Caki2 (cell line): ENCODE measurements at places on chromosomes 16 and 17.

- no peak for DNase-seq
Measured at GRCh38 chr16:87498324-87499188, 5.7 kb upstream of the ZCCHC14 start.

- DNase-seq, result no peak
Measured at GRCh38 chr17:65538675-65539529, 22.5 kb downstream of the AXIN2 start.

- DNase-seq, result no peak
Measured at GRCh38 chr17:34370997-34371395, 8.0 kb upstream of the CCL1 start.

- DNase-seq, result no peak
Measured at GRCh38 chr16:27582883-27583282, 32.9 kb downstream of the KATNIP start.

GRCh38 chr16:6775712-6776111, 556.9 kb upstream of the RBFOX1 start:
- no peak for DNase-seq

GRCh38 chr17:48155889-48156611, 48.5 kb downstream of the SNX11 start:
- DNase-seq, result no peak

DNA sequence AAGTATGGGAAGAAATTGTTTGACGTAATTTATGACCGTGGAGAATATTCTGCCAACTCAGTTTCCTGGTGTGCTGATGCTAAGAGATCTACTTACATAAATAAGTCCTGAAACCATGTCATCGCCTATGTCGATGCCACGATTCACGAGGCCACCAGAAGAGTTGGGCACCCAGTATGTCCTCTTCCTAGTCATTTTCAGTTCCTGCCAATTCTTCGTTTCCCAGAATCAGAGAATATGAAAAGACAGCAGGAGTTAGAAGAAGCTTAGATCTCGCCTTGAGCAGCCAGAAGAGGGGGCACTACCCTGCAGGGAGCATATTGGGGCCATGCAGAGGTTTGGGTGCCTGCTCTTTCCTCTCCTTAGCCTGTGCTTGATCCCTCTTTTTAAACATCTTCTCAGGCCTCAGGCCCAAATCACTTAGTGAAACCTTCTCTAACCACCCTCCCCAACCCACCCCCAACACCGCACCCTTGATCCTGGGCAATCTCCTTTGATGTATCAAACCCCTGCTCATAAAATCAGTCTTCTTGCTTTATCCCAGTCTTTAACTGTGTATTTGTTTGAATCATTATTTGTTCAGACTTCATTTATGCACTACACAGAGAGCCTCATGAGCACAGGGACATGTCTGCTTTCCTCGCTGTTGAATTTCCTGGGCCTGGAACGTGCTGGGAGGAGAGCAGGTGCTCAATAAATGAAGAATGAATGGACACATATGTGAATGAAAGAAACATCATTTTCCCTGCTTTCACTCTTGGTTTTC, 12.2 kb upstream of the LONP2 start:
- DNase-seq, result no peak

DNA sequence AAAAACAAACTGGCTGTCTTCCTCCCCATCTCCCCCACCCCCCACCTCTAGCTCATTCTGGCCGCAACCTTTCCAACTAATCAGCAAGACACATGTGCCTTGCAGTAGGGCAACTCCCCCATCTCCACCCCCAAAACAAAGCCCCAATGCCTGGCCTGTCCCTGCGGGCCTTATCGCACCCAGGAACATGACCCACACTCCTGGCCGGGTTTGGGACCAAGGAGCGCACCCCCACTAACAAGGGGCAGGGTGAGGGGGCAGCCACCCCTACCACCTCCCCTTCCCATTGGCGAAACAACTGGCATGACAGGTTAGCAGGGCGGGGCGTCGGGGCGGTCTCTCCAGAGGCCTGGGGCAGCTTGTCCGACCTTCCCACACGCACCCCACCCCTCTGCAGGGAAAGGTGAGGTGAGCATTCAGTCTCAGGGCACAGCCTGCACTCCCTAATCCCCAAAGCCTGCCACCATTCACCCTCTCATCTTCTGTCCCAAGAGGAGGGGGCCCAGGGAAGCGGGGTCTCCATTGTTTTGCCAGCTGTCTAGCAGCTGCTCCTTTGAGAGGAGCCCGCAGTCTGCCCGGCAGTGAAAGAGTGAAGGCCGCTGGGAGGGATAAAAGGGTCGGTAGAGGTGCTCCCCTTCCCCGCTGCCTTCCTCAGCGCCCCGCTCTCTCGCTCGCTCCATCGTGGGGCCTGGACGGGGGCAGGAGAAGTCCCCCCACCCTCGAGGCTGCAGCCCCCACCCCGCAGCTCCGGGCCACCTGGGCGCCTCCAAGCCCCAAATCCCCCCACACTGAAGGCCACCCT, 765 bp downstream of the MYO18A start:
- DNase-seq, result peak; percentile 37

GRCh38 chr17:78634154-78634553, 57.0 kb upstream of the DNAH17 start:
- DNase-seq, result no peak

DNA sequence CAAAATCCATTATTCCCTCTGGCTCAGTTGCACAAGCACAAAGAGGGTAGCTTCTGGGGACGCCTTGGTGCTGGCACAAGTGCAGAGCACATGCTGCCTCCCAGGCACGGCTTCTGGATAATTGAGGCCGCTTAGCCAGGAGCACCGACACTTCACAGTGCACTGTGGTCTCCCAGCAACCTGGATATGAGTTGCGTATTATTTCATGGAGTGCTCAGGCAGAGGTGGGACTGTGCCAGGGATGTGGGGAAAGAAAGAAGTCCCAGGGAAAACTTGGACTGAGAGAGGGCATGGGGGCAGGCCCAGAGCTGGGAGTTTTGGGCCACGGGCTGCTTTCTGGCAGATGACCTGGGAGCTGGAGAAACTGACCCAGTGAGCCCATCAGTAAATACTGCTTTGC, 37.5 kb downstream of the MPRIP start:
- DNase-seq, result no peak

DNA sequence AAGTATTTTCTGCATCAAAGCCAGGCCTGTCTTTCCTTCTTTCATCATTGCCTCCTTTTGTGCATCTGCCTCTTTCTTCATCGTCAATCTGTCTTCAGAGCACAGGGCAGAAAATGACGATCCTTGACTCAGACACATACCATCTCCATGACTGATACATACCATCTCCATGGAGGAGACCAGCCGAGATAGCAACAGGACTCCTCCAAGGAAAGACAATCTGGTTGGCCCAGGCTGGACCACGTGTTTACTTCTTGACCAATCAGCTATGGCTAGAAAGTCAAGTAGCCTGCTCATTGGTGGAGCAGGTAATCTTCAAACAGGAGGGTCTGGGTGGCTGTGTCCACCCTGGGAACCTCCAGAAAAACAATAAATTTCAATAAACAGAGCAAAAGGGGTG, 164.6 kb downstream of the CPPED1 start:
- peak; percentile 41 for DNase-seq

DNA sequence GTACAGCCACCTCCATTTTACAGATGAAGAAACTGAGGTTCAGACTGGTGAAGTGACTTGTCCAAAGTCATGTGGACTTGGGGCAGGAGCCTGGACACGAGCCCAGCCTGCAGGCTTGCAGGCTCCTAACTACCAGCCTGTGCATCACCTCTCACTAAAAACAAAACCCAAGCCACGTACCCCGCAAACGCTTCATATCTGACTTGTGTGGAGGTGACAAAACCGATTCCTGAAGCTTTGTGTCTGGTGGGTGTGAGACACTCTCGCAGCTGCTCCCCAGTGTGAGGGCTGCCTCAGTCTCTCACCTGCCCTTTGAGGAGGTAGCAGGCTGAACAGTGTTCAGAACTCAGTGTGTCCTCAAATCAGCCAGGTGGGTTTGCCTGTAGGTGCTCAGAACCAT, 8.4 kb downstream of the HNF1B start:
- DNase-seq, result no peak

GRCh38 chr17:80755650-80756405, 211.2 kb downstream of the RPTOR start:
- DNase-seq, result no peak

DNA sequence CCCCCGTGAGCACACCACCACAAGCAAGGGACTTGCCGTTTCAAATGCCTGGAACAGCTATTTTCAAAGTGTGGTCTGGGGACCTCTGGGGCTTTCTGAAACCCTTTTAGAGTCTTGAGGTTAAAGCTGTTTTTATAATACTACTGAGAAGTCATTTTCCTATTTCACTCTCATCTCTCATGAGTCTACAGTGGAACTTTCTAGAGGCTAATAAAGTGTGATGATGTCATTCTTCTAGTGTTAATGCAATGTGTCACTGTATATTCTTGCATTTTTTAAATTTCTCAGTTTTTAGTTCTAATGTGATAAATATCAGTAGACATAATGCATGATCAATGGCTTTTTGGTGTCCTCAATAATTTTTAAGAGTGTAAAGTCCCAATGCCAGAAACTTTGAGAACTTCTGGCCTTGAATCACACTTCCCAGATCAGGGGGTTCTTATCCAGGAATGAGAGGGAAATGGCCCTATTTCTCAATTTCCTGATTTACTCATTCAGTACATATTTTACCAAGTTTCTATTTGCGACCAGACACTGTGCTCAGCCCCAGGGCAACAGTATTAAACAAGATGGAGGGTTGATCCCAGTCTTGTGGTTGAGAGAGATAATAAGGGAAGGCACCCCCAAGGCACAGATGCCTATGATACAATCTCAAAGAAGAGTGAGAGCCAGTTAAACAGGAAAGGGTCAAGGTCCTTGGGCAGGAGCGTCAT, 444.0 kb downstream of the HS3ST3B1 start:
- no peak for DNase-seq

GRCh38 chr16:2481676-2482075, 6.7 kb downstream of the TBC1D24 start:
- DNase-seq, result no peak

GRCh38 chr16:50354629-50355456, 13.9 kb downstream of the BRD7 start:
- no peak for DNase-seq

GRCh38 chr17:80998118-80998747, 6.6 kb downstream of the CHMP6 start:
- DNase-seq, result no peak

GRCh38 chr17:29867643-29868181, 62.3 kb downstream of the SSH2 start:
- peak; percentile 5 for DNase-seq

DNA sequence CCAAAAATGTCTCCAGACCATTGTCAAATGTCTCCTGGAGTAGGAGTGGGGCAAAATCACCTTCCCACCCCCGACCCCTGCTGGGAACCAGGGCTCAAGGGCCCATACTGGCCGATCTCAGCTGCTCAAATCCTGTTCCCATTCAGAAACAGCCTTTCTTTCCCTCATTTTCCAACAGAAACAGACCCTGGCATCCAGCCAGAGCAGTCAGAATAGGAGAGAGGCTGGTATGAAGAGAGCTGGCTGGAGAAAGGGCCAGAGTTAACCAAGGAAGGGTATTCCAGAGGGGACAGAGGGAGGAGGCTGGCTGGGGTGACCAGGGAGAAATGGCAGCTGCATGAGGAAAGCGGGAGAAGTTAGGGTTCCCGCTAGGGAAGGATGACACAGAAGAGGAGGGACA, 199.1 kb downstream of the XYLT1 start:
- DNase-seq, result no peak
